ENCODE measurements at places on chromosomes 5 and 9. TPM values are rescaled to one million over a fixed set of nuclear protein-coding genes. Genes with fewer than 3 reads are reported as not detected.
A peak's percentile ranks its signal among the peaks of the same experiment; 100 is the strongest.

- no peaks in the 10 kb centered on the region for H3K36me3 ChIP-seq
- H3K27ac ChIP-seq = no peak overlapping the region
- no peak overlapping the region for H3K4me3 ChIP-seq
- DNase-seq = no peak
- H3K27me3 ChIP-seq = no peaks in the 10 kb centered on the region
- H3K4me1 ChIP-seq = no peaks in the 10 kb centered on the region
Measured at GRCh38 chr9:75552941-75553340, 337.5 kb upstream of the PCSK5 start.

GRCh38 chr9:136794281-136794999 is 1.7 kb upstream of the CCDC183 start:
- H3K4me1 ChIP-seq = peaks cover 13% of the 10 kb centered on the region
- H3K27ac ChIP-seq = peak overlapping the region; percentile 30
- H3K36me3 ChIP-seq = no peaks in the 10 kb centered on the region
- DNase-seq = no peak

AIF1L gene
- 7.8 TPM for total RNA-seq

ECSCR gene
- 5.9 TPM for total RNA-seq

DNA sequence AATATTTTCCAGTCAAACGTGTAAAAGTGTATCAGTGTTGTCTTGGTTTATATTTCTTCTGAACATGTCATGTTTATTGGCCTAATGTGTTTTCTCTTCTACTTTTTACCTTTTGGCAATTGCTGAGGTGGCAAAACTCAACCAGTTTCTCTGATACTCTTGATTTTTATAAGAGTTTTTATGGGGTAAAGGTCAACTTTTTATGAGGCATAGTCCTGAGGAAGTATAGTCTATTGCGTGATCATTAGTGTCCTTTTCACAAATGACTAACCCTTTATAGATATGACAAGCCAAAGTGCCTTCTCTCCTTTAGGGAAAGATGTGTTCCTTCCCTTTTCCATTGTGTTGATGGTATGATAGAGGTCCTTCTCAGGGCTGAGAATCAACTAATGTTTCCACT is 32.9 kb downstream of the OCLN start:
- no peak overlapping the region for H3K27ac ChIP-seq
- no peaks in the 10 kb centered on the region for H3K4me1 ChIP-seq
- H3K27me3 ChIP-seq = no peaks in the 10 kb centered on the region
- no peak for DNase-seq
- no peaks in the 10 kb centered on the region for H3K36me3 ChIP-seq

GRCh38 chr9:95081998-95082397 is 235.5 kb downstream of the FANCC start:
- no peaks in the 10 kb centered on the region for H3K36me3 ChIP-seq
- peak overlapping the region; percentile 91 for H3K27ac ChIP-seq
- DNase-seq = peak; percentile 27
- H3K27me3 ChIP-seq = no peaks in the 10 kb centered on the region
- H3K4me1 ChIP-seq = peaks cover 83% of the 10 kb centered on the region

DNA sequence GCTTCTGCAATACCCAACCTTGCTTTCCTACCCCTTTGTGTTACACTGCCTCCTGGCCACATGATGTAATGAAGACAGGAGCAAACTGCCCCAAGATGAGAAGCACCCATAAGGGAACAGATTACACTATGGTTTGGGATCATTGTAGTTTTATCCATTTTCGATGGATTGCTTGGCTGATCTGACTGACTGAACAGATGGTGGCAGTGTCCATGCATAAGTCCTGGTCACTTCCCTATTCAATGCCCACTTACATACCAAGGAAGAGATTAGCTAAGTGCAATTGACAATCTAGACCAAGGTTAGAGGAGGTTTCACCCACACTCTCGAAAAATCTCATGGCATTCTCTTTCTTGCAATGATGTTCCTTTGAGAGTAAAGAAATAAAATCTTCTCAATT is 319.9 kb downstream of the RAB3C start:
- H3K27ac ChIP-seq = no peak overlapping the region
- no peak overlapping the region for H3K4me3 ChIP-seq
- no peak for DNase-seq
- H3K27me3 ChIP-seq = no peaks in the 10 kb centered on the region
- H3K4me1 ChIP-seq = peaks cover 11% of the 10 kb centered on the region
- no peaks in the 10 kb centered on the region for H3K36me3 ChIP-seq

CDKN2A gene
- total RNA-seq = 1.00 TPM

- no peak overlapping the region for H3K27ac ChIP-seq
- no peaks in the 10 kb centered on the region for H3K27me3 ChIP-seq
- no peaks in the 10 kb centered on the region for H3K36me3 ChIP-seq
- DNase-seq = no peak
Measured at GRCh38 chr9:97057651-97058050, 18.7 kb upstream of the CTSV start.

- DNase-seq = no peak
- H3K36me3 ChIP-seq = no peaks in the 10 kb centered on the region
- H3K27ac ChIP-seq = no peak overlapping the region
- H3K4me3 ChIP-seq = no peak overlapping the region
Measured at GRCh38 chr5:153491856-153492255, 1.4 kb downstream of the GRIA1 start.

FCN1 gene
- 2.5 TPM for total RNA-seq

LIFR gene
- total RNA-seq = 233 TPM

DNA sequence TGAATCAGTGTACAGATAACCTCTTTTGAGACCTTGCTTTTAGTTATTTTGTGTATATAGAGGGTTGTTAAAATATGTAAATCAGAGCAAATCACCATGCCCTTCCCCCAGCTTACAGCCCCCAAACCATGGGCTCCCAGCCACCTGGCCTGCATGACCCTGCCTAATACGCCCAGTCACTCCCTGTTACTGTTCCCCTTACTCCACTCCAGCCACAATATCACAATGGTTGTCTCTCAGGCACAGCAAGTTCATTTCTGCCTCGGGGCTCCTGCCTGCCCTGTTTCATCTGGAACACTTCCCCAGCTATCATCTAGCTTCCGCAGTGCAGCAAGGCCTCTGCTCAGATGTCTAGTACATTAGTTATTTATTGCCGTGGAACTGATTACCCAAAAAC is 5.0 kb upstream of the CARD19 start:
- H3K36me3 ChIP-seq = no peaks in the 10 kb centered on the region
- no peak for DNase-seq
- H3K27me3 ChIP-seq = no peaks in the 10 kb centered on the region
- no peak overlapping the region for H3K27ac ChIP-seq
- H3K4me3 ChIP-seq = no peak overlapping the region

DNA sequence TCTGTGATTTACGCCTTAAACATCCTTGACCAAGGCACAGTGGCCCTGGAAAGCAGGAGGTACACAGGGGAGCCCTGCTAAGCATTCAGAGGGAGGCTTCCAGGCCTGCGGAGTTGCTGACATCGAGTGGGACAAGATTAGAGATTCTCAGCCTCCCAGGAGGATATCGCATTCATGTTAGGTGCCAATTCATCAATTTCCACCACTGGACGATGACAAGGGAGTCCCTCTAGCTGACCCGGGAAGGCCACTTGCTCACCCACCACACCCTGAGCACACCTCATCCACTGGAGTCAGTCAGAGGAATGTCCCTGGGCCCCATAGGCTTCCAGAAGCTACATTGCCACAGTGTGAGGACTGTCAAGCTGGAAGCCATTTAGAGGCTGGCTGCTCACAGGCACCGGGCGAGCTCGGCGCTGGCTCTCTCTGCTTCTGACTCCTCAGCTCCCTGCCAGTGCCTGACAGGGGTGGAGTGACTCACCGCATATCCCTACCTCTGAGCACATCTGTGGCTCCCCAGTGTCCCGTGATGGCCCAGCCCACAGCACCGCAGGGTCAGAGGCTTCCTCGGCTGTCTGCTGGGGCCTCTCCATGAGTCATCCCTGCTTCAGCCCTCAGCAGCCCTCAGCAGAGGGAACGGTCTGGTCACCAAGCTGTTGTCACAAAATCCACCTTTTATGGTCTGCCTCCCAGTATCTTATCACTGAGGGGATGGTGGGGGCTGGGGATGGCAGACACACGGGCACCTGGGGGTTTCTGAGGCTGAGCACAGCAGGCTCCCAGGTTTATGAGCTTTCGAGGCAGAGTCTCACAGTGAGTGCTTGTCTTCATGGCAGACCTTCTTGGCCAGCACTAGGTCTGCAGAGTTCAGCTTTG is 117.5 kb downstream of the ZNF608 start:
- DNase-seq = peak; percentile 15
- no peaks in the 10 kb centered on the region for H3K27me3 ChIP-seq
- H3K4me3 ChIP-seq = no peak overlapping the region

GRCh38 chr9:121503444-121503843 is 3.8 kb upstream of the GGTA1 start:
- H3K27ac ChIP-seq = no peak overlapping the region
- H3K36me3 ChIP-seq = no peaks in the 10 kb centered on the region
- no peak overlapping the region for H3K4me3 ChIP-seq
- H3K27me3 ChIP-seq = peaks cover 11% of the 10 kb centered on the region

Measured in gastrocnemius medialis (tissue), 4 donors.